HTR-8/SVneo (cell line): ENCODE measurements at places on chromosomes 3 and 15.

DNA sequence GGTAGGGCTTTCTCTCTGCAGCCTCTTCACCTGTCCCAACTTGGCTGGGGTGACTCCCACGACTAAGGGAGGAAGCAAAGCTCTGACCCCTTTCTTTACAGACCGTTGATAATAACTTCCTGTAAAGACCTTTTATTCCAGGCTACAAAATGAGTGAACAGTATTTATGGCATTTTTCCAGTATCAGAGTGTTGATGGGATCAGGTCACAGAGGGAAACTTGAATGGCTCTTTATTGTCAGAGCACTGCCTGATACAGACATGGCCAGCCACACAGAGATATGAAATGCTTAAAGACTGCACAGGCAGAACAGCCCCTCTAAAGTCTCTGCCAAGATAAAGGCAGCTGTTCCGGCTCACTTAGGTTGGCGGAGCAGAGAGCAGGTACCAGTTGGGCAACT lies 1033.9 kb upstream of the NR2F2 start:
- no peak for DNase-seq

GRCh38 chr3:9124730-9125129 lies 124.7 kb downstream of the SRGAP3 start:
- DNase-seq = no peak

DNA sequence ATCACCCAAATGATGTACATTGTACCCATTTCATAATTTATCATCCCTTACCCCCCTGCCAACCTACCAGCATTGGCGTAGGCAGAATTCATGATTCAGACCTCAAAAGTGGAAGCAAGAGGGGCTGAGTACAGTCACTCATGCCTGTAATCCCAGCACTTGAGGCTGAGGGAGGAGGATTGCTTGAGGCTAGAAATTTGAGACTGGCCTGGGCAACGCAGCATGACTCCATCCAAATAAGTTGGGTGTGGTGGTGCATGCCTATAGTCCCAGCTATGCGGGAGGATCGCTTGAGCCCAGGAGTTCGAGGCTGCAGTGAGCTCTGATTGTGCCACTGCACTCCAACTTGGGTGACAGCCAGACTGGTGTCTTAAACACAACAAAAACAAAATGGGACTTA lies 10.4 kb downstream of the TTC14 start:
- DNase-seq = no peak

GRCh38 chr3:116444115-116444747 lies 1.1 kb downstream of the LSAMP start:
- no peak for DNase-seq

GRCh38 chr15:51812598-51812997 lies 16.9 kb upstream of the TMOD3 start:
- DNase-seq = no peak

DNA sequence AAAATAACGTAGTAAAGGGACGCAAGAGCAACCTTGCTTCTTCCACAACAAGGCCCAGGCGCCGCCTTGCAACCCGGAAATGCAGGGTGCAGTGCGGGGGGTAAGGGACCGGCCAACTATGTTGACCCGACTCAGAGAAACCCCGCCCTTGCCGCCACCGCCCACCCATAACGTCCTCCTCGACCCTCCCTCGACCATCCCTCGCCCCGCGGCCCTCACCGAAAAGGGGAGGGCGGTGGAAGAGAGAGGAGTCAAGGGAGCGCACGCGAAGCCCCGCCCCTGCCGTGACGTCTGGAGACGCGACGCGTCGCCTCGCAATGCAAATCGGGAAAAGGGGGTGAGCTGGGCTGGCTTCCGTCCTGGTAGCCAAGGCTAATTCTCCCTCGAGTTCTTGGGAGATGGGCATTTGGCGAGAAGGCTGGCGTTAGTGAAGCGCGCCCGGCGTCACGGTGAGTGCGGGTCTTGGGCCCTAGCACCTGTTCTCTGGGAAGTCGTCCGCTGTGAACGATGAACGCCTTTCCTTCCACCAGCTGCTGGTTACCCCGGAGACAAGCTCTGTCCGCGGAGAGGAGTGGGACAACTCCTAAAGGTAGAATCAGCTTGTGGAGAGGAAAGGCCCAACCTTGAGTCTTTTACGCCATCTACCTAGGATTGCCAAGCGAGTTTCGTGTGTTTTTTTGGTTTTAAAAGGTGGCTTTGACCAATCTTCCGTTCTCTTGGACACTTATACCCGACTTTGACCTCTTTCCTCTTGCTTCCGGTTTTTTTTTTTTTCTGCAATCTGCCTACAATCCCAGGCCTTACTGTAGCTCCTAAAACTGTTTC lies at the start of gene USP8:
Gene USP8 (plus strand): TSS at position 340 of the 825 bp plus-strand sequence. CDS start 14,669 bp downstream, outside the sequence.
- peak; percentile 93 for DNase-seq

- DNase-seq = no peak
These were observed 114.5 kb upstream of the TNIK start for GRCh38 chr3:171574556-171575240.

DNA sequence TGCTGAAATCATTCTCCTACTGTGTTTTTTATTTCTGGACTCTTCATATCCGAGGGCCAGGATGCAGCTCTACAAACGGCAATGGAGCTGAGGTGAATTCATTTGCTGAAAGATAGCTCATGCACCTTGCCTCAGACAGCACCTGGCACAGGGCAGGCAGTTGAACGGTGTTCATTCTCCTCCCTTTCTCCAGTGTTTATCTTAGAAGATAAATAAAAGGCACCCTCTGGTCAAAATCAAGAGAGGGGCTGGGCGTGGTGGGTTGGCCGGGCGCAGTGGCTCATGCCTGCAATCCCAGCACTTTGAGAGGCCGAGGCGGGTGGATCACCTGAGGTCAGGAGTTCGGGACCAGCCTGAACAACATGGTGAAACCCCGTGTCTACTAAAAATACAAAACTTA lies 79.3 kb upstream of the LMOD3 start:
- DNase-seq = no peak

DNA sequence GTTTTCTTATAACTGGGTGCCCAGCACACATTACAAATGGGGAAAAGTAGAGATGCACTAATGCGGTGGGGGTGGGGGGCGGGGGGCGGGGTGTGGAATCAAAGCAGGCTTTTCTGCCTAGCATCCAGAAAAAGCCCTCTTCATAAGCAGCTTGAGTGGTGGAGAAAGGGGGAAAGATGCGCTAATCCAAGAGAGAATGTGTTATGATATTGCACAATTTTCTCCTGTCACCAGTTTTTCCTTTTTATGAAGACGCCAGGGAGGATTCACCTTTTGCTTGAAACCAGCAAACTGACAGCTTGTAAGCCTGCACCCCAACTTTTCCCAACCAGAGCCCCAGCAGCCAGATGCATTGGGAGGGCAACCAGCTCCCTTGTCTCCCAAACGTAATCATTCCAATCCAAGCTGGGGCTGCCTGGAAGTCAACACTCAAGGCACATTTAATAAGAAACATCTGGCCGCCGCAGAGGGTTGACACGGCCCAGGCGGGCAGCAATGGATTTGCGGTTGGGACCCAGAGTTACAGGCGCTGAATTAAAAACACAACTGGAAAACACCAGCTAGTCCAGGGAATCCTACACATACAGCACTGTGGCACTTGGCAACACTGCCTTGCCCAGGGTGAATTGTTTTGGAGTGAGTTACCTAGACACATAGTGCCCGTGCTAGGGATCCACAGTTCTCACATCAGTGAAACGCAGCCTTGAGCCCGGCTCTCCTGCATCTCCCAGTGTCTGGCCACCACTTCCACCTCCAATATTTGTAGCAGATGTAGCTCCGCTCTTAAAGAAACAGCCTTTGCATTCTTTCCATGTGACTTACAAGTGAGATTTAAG lies 218.5 kb upstream of the PRICKLE2 start:
- no peak for DNase-seq

GRCh38 chr3:16079519-16079918 lies 95.0 kb upstream of the GALNT15 start:
- no peak for DNase-seq

GRCh38 chr3:58192069-58192468 lies 18.7 kb downstream of the DNASE1L3 start:
- no peak for DNase-seq

DNA sequence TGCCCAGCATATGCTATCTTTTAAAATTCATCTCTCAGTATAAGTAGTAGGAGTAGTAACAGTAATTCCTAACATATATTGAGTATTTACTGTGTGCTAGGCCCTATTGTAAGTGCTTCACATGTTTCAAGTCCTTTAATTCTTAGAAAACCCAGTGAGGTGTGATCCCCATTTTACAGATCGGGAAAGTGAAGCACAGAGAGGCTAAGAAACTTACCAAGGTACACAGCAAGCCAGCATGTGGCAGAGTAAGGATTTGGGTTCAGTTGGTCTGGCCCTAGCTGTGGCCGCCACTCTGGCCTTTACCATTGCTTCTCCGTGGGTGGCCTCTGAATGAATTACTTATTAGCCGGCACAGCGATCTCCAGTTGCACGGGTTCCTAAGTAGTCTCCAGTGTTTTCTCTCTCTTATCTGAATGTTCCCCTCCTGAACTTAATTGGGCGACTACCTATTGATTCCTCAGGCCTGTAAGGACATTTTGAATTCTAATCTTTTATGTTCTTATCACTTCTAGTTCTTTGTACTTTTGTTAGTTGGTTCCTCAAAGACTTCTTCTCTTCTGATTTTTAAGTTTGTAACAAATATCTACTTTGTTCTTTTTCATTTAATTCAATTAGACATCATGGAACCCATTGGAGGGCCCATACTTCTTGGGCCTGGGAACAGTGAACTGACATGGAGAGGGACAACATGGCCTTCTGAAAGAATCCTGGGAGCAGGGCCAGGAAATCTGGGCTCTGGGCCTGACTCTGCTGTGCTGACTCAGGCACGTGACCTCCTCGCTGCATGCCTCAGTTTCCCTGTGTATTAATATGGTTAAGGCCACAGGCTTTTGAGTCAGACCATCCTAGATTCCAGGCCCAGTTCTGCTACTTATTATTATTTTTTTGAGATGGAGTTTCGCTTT lies 11.6 kb downstream of the CLCN2 start:
- no peak for DNase-seq

GRCh38 chr3:175107231-175107630 lies 248.1 kb downstream of the NAALADL2 start:
- DNase-seq = no peak

- DNase-seq = no peak
These were observed 222.3 kb upstream of the LINGO1 start for GRCh38 chr15:77854980-77855379.

DNA sequence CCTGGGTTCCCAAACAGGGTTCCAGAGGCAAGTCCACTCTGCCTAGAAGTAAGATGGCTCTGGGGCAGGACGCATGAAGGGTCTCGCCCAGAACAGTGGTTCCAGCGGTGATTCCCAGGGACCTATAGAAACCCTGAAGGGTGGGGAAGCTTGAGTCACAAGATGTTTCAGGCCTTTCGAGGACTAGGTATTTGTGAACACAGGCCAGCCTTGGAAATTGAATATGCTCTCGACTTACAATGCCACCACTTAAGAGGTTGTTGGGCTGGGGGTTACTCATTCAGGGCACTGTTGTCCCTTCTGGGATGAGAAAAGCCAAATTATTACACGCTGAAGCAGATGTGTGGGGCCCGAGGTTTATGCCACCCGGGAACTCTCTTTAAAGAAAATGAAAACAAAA lies 152.0 kb downstream of the TJP1 start:
- no peak for DNase-seq

GRCh38 chr3:168197162-168197561 lies 101.4 kb upstream of the GOLIM4 start:
- DNase-seq = no peak

DNA sequence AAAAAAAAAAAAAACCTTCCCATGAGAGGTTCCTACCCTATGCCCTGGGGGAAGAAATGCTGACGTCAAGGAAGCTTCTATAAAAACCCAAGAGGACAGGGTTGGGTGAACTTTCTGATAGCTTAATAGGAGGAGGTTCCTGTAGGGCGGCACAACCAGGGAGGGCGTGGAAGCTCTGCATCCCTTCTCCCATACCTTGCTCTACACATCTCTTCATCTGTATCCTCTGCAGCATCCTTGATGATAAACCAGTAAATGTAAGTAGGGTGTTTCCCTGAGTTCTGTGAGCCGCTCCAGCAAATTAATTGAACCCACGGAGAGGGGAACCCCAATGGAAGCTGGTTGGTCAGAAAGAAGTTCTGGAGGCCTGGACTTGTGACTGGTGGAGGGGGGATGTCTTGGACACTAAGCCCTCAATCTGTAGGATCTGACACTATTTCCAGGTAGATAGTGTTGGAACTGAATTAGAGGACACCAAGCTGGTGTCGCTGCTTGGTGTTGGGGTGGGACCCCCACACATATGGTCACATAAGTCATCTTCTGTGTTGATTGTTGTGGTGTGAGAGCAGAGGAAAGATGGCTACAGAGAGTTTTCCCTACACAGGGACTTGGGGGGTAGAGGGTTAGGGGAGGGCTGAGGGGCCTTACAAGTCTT lies 91.5 kb downstream of the ST6GAL1 start:
- no peak for DNase-seq

DNA sequence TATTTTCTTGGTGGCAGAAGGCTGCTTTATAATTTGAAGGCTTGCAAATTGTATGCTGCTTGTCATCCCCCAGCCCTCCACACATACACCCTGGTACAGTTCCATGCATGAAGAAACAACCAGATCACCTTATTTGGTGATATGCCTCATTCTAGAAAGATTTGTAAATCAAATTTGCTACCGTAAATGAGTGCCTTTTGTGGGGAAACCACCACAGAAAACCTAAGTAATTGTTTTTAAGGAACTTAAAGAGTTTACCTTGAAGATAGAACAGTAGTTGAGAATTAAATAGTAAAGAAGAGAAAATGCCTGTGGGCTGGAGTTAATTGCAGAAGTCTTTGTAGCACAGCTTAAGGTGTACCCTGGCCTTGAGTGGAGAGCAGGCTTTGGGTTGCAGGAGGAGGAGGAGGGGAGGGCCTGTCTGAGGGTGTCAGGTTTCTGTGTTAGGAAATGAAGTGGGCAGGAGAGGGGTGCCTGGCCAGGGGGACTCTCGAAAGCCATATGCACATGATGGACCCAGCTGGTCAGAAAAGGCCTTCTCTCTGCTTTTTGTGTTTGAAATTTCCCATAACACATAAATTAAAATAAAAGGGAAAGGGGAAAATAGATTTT lies 6.9 kb downstream of the NIPA2 start:
- DNase-seq = no peak
